Spinal cord (tissue), 10 donors: ENCODE measurements at places on chromosomes 3 and 15.
A peak's percentile ranks its signal among the peaks of the same experiment; 100 is the strongest.

GRCh38 chr15:33074942-33075341 lies 119.6 kb downstream of the FMN1 start:
- DNase-seq = no peak

GRCh38 chr3:73521734-73522336 lies 102.9 kb downstream of the PDZRN3 start:
- no peak for DNase-seq

GRCh38 chr15:55786341-55786740 lies 43.4 kb upstream of the PRTG start:
- no peak for DNase-seq

- no peak for DNase-seq
Measured at GRCh38 chr3:197713477-197713822, 23.3 kb downstream of the RUBCN start.

DNA sequence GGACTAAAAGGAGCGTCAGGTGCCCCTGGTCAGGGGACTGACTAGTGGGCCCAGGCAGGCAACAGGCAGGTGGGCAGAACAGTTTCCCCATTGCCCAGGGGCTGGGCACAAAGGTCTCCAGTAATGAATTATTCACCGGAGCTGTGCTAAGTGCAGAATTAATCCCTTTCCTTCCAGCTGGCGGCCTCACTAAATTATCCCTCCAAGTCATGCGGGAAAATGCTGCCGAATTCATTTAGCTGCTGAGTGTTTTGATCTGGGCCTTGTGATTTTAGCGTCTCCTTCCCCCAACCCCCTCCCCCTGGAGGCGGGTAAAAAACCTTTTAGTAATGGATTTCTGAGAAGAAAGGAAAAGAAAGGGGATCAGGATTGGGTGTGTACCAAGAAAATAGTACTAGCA lies 47.2 kb downstream of the CCDC33 start:
- peak; percentile 94 for DNase-seq

- no peak for DNase-seq
Measured at GRCh38 chr3:71868876-71869275, 83.9 kb upstream of the PROK2 start.

DNA sequence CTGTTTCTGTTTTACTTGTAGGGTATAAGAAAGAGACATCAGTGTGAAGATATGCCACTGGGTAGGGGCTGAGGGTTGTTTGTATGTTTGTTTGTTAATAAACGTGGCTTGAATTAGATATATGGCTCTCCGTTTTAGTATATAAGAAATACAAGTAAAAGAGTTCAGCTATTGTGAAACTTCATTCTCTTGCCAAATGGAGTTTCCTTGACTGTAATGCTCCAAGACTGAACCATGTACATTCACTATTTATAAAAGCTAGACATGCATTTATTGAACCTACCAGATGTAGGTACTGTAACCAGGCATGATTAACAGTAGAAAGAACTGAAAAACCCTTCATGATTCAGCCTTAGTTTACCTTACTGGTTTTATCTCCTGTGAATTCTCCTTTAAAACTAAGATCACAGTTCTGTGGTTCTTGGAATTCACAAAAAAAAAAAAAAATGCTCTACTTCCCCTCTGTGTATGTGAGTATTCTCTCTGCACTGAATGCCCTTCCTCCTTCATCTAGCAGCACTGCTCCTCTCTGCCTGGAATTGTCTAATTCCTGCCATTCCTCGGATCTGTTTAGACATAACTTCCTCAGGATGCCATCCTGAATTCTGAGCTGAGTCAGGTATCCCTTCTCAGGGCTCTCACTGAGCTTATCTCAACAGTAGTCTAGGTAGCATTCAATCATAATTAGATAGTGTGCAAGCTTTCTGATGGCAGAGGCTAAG lies 504.4 kb downstream of the FHIT start:
- DNase-seq = no peak

- DNase-seq = no peak
Measured at GRCh38 chr3:52198643-52199608, 966 bp downstream of the ALAS1 start.

GRCh38 chr3:141387516-141387915 lies 19.2 kb downstream of the ZBTB38 start:
- no peak for DNase-seq

- DNase-seq = no peak
Measured at GRCh38 chr3:101849714-101850245, 466 bp downstream of the NFKBIZ start.

DNA sequence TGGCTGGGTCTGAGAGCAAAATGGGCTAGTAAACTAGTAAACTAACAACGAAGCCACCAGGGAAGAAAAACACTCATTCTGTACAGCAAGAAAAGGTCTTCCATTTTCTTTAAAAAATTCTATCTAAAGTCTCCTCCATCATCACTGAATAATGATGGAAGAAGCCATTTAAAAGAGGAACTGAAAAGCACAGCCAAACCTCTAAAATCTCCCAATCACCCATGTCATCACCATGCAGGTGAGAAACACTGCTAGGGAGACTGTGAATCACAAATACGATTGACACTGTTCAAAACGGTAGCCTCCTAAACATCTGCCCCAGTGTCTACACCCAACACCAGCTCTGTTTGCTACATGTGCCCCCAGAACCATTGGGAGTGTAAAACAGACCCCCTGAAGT lies 140.4 kb downstream of the RORA start:
- DNase-seq = no peak

DNA sequence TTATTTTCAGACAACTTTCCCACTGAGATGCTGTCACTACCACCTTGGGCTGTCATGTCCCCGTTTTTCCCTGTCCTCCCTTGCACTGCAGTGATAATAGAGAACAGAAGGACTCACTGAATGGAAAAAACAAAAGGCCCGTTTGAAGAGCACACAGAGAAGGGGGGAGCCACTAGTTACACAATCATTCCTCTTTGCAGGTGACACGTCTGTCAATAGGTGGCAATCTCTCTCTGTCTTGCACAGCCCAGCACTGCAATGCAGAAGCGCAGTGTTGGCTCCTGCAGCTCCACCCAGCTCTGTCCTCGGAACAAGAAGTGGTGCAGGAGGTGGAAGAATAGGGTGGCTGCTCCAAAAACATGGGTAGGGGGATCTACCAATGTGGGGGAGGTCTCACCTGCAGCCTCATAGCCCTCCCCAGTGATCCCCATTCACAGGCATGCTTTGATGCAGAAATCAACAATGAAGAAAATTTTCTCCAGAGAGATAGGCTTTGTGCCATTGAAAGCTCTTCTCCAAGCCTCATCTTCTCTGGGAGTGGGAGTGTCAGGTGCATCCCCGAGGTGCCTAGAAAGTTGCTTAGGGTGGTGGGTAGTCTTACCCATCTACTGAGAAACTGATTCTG lies 31.8 kb downstream of the FSTL1 start:
- peak; percentile 93 for DNase-seq

DNA sequence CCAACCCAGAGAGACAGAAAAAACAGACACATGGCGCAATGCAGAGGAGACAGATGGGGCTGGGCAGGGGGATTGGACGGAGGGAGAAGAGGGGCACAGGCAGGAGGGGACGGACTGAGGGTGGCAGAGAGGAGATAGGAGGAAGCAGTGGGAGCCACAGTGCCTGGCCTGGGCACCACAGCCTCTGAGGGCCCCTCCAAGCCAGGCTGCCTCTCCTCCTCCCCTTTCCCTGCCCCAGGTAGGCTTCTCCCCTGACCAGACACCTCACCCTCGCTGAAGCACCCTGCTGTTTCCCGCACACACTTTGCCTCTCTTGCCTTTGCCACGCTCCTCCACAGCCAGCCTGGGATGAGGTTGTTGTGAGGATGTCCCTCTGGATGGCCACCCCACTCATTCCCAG lies 84.0 kb upstream of the PRR20G start:
- no peak for DNase-seq

DNA sequence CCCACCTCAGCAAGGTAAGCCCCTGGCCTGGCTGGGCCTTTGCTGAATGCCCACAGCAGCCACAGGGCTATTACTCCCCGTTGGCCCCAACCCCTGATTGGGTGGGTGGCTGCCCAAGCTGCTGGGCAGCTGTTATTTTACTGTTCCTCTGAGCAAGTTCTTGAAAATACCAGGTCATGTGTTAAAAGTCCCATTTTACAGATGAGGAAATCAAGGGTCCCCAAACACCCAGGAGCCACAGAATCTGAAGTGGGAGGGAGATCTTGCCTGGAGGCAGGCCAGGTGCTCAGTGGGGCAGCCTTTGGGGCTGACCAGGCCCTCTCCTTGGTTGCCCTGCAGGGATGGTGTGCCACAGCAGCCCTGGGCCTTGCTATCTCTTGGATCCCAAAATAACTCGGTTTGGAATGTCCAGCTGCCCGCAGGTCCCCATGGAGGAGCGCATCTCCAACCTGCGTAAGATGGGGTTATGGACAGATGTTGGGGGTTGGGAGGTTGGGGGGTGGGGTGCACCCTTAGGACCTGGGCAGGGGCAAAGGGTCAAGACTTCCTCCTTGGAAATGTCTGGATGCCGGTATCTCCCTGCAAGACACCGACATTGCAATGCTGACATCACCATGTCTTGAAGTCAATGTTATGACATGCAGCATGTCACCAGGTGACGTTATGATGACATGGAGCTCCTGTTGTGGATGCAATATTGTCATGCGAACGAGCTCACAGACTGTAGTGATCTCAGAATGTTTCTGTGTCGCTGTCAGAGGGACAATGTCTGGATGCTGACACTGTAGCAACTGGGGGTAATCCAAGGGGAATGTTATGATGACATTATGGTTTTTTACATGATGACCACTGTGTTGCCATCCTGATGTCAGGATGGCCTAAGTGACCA lies 13.3 kb upstream of the CSPG4 start:
- no peak for DNase-seq
